ENCODE measurements at places on chromosomes 12 and 14.
A peak's percentile ranks its signal among the peaks of the same experiment; 100 is the strongest.

DNA sequence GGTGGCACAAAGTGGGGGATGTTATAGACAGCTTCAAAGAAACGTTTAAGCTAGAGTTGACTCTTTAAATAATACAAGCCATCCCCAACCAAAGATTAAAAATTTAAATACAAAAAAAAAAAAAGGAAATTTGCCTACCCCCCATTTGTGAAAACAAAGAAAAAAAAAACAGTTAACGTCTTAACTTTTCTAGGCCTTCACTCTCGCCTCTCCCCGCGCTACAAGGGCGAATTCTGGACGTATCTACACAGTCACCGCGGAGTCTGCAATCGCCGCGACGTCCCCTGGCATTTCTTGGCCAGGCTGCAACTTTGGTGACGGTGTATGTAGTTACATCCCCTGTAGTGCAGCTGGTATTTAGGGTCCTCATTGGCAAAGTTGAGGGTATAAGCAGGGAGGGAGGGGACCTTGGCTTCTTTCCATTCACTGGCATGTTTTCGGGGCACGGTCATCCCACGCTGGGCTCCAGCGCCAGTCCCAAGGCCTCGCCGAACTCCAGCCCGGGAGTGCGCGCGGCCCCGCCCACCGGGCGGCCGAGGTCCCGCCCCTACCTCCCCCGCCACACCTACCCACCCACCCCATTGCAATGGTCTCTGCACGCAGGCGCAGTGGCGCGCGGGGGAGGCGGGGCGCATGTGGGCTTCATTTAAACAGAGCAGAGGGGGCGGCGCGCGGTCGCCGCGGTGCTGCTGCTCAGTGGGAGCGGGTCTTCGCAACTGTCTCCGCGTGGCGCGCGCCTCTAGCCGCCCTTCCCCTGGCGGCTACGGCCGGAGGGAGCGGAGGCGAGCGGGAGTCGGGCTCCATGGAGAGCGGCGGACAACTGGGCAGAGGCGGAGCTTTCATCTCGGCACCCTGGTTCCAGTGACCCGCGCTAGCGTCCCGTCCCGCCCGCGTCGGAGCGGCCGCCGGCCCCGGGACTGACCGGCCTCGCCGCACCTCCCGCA, at the start of gene NUDT4:
Gene NUDT4 (plus strand): TSS at position 674 of the 944 bp plus-strand sequence. CDS start 398 bp downstream, outside the sequence.
- peak; percentile 65 for DNase-seq

- DNase-seq: no peak
Observed at GRCh38 chr12:75487308-75487707, 6.8 kb downstream of the GLIPR1 start.

DNA sequence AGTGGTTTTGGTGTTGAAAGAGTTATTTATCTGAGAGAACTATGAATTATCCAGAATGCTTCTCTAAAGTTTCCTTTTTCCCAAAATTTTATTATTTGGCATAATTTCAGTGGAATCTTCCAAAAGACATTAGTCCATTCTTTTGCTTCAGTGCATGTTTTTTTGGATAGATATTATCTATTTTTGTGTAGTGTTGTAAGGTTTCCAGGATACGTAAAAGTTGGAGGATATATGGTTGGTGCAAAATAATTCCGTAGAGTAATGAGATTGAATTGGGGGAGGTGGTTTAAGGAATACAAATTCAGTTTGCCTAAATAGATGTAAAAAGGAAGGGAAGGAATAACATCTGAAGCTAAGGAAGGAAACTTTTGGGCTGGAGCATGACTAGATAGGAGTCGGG, 186.6 kb downstream of the RGS6 start:
- no peak for DNase-seq

DNA sequence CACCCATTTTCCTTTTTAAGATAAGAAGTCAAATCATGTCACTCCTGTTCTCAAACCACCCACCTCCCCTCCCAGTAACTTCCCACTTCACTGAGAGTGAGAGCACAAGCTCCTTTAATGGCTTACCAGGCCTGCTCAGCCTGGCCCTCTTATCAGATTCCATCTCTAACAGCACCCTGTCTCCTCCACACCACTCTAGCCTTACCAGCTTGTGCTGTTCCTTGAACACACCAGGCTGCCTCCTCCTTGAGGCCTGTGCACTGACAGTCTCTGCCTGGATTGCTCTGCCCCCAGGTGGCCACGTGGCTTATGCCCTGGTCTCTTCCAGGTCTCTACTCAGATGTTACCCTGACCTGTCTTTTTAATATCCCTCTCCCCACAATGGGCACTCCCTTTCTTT, 40.1 kb upstream of the EVL start:
- no peak for DNase-seq

- DNase-seq: no peak
Observed at GRCh38 chr12:48119834-48120195, 651 bp downstream of the PFKM start.

- peak; percentile 14 for DNase-seq
Observed at GRCh38 chr14:74302152-74302628, 544 bp downstream of the ABCD4 start.

GRCh38 chr12:14975457-14975856, 2.6 kb downstream of the PDE6H start:
- no peak for DNase-seq

- DNase-seq: no peak
Observed at GRCh38 chr14:68164711-68165113, 345.1 kb downstream of the RAD51B start.

DNA sequence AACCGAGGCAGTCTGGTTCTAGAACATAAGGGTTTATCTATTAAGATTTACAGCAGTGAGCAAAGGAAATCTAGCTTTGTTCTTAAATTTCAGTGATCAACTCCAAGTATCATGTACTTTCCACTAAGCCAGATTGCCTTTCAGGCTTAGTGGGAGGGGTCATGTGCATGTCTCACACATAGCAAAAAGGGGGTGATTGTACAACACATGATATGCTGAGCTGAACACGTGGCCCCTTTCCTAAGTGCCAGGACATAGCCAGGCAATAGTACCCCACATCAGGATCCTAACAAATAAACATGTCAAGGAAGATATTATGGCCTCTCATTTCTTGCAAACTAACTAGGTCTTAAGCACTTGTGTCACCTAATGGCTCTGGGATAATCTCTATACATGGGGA, 347.2 kb downstream of the C12orf75 start:
- no peak for DNase-seq

GRCh38 chr12:20601668-20602280, 93.4 kb upstream of the SLCO1C1 start:
- peak; percentile 5 for DNase-seq

- no peak for DNase-seq
Observed at GRCh38 chr14:22610931-22611330, 12.8 kb downstream of the ABHD4 start.

DNA sequence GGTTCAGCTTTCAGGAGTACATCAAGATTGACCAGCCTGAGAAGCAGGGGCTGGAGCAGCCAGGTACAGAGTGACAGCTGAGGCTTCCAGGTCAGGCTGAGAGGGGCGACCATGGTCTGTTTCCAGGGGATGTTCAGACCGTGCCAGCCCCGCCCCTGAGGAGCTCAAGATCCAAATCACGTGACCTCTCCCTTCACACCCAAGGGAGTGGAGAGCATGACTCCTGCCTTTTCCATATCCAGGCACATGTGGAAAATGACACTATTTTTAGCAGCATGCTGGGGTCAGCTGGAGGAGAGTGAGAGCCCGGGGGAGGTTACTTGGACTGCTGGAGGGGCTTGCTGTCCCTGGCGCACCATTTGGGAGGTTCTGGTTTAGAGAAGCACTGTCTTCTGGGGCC, 92.7 kb downstream of the B4GALNT3 start:
- DNase-seq: no peak

DNA sequence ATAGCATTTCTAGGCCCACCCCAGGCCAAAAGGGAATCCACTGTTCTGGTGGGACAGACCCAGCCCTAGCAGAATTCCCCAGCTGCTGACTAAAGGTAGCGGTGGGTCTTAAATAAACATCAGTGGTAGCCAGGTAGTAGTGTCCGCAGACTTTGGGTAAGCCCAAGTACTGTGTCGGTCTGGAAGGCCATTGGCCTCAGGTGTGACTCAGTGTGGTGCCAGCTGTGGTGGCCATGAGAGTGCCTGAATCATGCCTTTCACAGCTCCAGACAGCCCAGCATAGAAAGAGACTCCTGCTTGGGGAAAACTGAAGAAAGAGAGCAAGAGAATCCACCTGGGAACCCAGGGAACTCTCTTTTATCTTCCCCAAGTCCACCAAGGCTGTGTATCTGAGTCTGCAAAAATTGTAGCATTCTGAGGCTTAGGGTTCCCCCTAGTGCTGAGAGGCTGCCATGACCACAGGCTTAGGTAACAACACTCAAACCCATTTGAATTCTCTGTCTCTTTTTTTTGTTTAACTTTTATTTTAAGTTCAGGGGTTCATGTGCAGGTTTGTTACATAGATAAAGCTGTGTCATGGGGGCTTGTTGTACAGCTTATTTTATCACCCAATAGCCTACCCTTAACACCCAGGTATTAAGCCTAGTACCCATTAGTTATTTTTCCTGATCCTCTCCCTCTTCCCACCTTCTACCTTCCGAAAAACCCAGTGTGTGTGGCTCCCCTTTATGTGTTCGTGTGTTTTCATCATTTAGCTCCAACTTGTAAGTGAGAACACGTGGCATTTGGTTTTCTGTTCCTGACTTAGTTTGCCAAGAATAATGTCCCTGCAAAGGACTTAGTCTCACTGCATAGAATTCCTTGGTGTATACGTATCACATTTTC, 16.7 kb upstream of the CD163L1 start:
- DNase-seq: no peak

DNA sequence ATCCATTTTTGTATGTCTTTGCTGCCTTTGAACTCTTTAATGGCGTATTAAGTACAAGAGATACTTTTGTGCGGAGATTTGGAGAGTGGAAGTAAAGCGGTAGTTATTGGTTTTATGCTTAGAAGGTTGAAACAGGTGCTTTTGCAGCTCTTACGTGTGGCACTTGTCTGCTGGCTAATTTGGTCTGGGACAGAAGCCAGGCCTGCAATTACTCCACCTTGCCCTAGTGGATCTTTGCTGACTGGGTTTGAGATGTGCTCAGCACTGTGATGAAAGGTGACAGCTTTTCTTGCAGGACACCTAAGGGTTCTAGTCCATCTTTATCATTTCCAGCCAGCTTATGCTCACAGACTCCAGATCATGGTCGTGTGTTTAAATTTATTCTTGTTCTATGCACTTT, 252.5 kb downstream of the RPL10L start:
- DNase-seq: no peak

DNA sequence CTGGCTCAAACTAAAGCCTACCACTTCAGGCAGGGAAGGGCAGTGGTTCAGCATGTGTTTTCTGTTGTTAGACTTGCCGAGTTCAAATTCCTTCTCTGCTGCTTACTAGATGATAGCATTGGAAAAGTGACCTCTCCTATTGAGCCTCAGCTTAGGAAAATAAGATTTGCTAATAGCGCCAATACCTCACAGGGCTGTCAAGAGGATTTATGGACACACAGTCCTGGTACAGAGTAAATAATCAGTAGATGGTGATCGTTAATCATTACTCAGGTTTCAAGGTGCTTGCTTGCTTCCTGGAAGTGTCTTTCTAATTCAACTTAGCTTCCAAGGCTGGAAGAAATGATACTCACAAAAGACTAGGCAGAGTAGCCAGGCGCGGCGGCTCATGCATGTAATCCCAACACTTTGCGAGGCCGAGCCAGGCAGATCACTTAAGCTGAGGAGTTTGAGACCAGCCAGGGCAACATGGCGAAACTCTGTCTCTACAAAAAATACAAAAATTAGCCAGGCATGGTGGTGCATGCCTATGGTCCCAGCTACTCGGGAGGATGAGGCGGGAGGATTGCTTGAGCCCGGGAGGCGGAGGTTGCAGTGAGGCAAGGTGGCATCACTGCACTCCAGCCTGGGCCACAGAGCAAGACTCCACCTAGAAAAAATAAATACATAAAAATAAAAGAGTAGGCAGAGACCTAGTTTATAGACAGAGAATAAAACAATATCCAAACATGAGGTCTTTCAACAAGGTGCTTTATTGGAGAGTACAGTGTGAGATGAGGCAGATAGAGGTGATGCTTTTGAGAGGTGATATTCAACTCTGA, 6.0 kb downstream of the PLA2G1B start:
- peak; percentile 16 for DNase-seq
